ENCODE measurements at places on chromosomes 2 and 18.

DNA sequence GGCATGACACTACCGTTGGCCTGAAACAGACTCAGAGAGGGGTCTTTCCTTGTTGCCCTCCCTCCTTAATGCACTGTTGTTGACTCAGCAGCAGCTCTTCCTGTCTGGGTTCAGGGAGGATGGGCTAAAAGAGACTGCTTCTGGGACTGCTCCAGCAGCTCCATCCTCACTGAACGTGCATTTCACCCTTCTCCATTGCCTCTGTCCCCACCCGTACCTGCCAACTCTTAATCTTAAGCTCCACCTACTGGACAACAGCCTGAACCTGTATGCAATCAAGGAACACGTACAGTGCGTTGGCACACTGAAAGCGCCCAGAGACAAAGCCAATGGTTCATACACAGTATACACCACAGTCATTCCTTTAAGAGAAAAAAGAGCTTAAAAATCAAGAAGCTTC, 230.8 kb upstream of the RAB6C start:
- no peak for DNase-seq

DNA sequence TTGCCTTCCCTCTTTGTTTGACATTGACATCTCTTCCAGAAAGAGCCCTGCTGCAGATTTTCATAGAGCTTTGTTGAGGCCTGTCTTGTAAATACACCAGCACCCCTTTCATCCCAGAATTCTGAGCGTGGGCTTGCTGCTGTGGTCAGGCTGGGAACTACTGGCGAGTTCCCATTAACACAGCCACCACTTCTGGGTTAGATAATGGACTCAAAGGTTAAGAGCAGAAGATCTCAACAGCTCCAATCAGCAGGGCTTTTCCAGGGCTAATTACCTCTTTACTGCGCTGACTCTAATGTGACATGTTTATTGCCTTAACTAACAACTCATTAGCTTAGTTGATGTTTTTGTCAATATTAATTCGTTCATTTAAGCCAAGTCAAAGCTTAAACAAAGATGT, 235.9 kb upstream of the BOD1L2 start:
- DNase-seq: no peak

DNA sequence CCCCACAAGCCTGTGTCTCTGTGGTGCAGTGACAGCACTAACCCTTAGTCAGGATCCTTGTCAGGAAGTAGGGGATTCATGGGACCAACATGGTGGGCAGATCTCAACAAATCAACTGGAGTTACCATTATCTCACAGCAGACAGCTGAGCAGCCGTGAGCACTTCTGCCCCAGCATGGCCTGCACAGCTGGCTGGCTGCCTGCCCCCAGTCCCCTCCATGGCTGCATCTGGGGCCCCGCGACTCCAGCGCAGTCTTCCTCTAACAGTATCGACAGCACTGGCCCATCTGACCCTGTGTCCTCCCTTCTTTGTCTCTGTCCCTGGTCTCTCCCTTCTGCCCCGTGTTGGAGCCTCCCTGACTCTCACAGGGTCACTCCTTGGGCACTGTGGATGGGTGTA, 4.7 kb upstream of the ADCY3 start:
- no peak for DNase-seq

DNA sequence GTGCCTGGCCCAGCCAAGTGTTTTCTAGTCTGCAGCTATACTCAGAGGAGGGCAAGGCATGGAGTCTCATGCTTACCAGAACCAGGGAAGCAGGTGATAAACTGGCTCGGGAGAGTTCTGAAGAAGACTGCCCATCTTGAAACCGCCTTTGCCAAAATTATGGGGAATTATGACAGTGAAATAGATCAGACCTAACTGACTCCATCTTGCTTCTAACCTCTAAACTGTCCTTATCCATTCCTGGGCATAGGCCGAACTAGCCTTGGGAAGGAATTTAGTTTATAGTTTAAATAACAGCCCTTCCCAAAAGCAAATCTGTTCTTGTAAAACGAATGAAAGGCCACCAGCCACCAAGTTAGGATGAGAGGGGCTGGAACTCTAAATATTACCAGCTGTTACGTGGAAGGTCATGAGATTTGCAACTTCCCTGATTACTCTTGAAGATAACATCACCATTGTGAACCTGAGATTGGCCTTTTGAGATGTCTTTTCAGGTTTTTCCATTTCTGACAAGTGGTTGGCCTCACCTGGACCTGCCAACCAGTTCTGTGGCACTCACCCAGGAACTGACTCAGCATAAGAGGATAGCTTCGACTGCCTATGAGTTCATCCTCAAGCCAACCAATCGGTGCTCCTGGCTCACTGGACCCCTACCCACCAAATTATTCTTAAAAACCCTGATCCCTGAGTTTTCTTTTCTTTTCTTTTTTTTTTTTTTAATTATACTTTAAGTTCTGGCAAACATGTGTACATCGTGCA, 23.4 kb downstream of the CHCHD5 start:
- DNase-seq: no peak

DNA sequence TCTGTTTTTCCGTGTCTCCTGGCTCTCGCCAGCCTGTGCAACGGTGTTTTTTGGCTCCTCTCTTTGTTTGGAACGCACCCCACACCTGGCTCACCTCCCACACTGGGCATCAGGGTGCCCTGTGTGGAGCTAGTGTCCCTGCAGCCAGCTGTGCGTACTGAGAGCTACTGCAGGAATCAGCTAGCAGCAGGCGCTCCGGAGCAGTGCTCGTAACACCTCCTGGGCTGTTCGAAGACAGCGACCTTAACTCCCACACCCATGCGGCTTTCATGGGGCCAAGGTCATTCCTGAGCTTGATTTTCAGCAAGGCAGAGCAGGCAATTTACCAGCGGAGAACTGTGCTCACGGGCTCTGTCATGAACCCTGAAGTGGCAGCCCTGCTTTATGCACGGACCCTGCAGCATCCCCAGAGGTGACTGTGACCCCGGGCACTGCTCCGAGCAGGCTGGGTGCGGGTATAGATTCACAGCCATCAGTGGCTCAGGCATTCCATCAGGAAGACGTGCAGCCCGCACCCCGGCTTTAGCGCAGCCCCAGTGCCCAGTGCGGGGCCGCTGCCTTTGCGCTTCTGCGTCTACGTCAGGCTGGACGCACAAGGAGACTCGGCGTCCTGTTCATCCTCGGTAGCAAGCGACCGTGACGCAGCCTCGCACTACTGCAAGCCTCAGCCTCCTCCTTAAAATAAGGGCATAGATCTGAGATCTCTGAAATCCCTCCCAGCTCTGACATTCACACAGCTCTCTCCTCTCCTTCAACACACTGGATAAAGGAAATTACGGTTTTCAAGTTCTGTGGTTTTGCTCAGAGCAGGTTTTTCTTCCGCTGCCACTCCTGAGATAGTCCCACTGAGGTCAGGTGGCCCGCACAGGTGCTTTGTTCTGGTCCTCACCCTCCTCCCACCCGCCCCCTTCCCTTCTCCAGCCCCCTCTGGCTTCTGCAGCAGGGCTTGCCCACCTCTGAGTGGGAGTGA, 58.2 kb downstream of the ADI1 start:
- no peak for DNase-seq

- no peak for DNase-seq
These were observed 5.4 kb downstream of the ATOH8 start for GRCh38 chr2:85759257-85759613.

DNA sequence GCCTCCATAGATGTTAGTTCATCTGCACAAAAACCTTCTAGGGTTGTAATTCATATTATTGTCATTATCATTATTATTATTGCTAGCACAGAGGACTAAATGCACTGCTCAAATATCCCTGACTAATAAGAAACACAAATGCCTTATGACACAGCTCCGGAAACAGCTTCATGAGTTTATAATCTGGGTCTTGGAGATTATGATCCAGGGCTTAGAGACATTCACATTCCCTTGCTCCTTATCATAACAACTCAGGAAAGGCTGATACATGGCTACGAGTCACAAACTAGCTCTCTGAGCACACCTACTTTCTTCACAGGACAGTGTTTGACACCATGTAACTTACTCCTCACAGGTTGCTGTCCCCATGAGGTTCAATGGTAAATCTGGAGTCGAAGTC, 102.2 kb upstream of the TTC39C start:
- no peak for DNase-seq

- no peak for DNase-seq
These were observed 142.5 kb downstream of the OTX1 start for GRCh38 chr2:63192889-63193774.

GRCh38 chr2:43021791-43022509, 204.5 kb downstream of the ZFP36L2 start:
- no peak for DNase-seq

- DNase-seq: no peak
These were observed 68.3 kb upstream of the ZNF397 start for GRCh38 chr18:35172451-35173035.

GRCh38 chr2:45029215-45029614, 20.0 kb upstream of the SIX2 start:
- no peak for DNase-seq

- no peak for DNase-seq
These were observed 63.1 kb downstream of the PLB1 start for GRCh38 chr2:28558918-28559317.

GRCh38 chr2:46493971-46494250, 14.5 kb downstream of the TMEM247 start:
- DNase-seq: no peak

DNA sequence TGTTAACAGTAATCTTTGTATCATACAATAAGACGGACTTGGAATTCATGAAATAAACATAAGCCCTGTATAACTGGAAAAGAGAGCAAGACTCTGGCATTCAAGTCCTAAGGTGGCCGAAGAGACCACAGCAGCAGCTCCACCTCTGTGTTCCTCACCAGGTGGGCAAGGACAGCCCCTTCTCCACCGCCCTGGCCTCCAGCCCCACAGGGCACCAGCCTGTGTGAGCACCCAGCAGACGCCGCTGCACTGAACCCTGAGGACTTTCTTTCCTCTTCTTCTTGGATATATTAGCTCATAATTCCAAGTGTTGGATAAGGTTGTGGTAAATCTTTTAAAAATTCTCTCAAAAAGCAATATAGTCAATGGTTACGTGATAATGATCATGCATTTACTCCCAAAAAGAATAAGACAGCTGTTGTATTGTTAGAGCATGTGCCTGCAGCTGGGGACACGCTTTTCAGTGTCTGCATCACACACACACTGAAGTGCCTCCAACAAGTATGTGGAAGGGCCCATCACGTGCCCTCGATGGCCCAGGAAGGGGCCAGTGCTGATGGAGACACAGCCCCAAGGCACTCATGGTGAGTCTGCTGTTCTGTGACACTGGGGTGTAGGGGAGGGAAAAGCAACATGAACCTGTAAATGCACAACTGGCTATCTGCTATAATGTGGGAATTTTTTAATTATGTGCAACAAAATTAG, 26.8 kb downstream of the FAM178B start:
- no peak for DNase-seq

- DNase-seq: no peak
These were observed 51.2 kb downstream of the HDAC4 start for GRCh38 chr2:239349453-239350135.

DNA sequence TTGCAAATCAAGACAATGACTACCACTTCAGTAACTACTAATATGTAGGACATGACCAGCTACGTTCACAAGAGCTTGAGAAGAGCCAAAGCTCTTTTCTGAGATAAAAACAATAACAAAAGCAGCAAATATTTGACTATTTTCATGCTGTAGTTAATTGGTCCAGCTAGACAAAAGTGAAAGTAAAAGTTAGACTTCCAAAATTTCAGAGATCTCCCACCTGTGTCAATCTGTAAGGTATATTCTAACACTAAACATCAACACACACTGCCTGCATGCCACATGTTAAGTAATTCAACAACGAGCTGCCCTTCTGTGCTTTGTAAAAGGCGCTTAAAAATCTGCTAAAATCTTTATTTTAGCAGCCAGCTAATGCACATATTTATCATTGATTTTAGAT, 185.9 kb downstream of the SLC39A10 start:
- DNase-seq: no peak

GRCh38 chr2:10912076-10912731, 470 bp downstream of the KCNF1 start:
- DNase-seq: no peak

GRCh38 chr2:84849271-84849952, 31.5 kb downstream of the TRABD2A start:
- no peak for DNase-seq

DNA sequence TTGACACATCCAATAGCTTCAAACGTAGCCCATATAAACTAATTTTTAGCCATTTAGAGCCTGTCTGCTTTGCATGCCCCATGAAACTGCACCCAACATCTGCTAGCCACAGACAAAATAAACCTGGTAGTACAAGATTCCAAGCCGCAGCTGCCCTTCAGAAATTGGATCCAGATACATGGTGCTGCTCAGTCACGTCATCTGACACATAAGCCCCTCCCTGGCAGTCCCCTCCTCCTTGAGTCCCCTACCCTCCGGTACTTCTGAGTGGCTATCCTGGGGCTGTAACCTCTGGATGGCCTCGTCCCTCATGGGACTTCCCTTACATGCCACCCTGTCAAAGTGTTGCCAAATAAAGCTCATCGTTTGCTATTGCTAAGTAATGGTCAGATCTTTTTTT, 33.8 kb downstream of the PROC start:
- DNase-seq: no peak

- no peak for DNase-seq
These were observed 64.1 kb downstream of the DTNA start for GRCh38 chr18:34773961-34774766.

DNA sequence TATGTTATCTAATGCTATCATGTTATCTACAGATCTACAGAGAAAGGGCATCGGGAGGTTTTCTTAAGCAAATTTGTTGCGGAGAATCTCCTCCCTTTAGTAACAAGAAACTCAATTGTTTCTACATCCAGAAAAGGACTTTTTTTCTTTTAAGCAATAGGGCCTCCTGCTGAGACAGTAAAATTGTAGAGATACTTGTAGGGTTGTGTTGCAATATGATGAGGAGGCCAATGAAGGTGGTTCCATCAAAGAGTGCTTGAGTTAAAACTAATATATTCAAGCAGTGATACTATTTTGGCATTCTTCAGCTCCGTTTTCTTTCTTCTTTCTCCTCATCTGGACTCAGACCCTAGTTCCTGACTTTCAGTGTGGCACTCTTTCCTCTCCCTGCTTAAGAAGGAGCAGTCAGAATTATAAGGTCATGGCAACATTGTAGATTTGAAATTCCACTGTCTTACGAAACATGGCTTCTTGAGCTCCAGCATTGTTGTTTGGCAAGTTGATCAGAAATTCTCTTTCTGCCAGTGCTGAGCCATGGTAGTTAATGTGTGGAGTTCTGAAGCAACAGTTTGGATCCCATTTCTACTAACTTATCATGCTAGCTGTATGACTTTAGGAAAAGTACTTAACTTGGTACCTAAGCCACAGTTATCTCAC, 202.0 kb upstream of the SLC14A2 start:
- DNase-seq: no peak

DNA sequence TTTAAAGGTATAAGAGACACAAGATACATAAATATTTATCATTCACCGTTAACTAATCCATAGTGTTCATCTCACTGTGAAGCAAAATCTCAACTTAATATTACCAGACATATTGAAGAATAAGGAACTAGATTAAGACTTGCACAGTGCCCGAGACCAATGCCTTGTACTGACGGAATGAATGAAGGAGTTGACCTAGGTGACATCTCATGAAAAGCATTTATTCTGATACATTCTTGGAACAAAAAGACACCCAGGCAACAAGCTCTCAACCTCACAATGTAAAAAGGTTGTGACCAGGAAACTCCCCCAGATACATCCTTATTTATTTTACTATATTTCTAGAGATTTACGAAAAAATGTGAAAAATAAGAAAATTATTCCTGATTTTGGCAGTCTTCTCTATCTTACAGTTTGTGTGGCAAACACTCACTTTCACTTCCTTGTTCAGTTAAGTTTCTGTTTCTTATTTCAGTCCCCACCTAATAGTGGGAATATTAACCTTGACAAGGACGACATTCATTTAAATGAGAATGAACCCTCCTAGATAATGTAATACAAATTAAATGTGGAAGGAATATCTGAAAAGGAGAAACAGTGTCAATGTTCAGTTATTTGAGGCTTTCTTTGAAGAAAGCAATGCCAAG, 28.4 kb downstream of the M1AP start:
- no peak for DNase-seq
